NCI-H2171 (cell line): ENCODE measurements at places on chromosomes 2 and 18.

- DNase-seq = no peak
Observed at GRCh38 chr2:219059725-219060682, 717 bp downstream of the IHH start.

DNA sequence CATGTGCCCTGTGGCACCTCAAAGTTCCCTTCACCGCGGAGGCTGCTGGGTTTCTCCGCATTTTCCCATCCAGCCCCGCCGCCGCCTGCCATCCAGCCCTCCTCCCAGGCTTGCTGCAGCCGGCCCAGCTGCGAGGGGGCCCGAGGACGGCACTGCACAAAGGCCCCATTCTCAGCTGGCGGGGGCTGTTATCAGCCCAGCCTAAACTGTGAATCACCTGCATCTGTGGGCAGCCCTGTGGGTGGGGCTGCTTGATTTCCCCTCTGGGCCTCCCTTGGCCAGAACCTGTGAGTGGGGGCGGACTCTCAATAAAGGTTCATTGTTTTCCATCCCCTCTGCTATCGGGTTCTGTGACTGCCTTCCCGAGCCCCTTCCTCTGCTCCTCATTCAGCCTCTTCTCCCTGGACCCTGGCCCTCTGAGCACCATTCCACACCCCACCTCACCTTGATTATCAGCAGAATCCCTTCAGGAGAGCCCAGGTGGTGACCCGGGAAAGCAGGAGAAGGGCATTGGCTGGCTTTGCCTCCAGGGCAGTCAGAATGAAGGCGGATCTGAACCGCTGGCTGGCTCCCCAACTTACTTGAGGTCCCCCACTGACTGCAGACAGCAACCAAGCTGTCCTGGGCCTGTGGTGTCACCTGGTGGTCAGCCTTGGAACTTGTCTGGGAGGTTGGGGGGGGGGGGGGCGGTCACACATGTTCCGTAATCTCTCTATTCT, 204.5 kb downstream of the ZFP36L2 start:
- DNase-seq = no peak

DNA sequence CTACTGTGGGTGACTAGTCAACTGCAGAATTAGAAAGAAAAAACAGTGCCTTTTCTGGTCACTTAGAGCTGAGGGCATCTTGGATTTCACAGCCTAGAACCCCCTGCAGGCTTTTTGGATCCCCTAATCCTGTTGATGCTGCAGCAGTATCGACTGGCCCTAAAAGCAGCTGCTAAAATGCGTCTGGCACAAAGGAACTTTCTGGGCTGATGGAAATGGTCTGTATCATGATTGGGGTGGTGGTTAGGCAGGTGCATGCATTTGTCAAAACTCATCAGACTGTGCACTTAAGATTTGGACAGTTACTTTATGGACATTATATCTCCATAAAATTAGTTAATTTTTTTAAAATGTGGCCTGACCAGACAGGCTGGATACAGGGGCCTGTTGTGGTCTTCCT, 149.8 kb downstream of the KLHL29 start:
- DNase-seq = no peak

- no peak for DNase-seq
Observed at GRCh38 chr2:109268916-109269315, 139.9 kb downstream of the SH3RF3 start.

DNA sequence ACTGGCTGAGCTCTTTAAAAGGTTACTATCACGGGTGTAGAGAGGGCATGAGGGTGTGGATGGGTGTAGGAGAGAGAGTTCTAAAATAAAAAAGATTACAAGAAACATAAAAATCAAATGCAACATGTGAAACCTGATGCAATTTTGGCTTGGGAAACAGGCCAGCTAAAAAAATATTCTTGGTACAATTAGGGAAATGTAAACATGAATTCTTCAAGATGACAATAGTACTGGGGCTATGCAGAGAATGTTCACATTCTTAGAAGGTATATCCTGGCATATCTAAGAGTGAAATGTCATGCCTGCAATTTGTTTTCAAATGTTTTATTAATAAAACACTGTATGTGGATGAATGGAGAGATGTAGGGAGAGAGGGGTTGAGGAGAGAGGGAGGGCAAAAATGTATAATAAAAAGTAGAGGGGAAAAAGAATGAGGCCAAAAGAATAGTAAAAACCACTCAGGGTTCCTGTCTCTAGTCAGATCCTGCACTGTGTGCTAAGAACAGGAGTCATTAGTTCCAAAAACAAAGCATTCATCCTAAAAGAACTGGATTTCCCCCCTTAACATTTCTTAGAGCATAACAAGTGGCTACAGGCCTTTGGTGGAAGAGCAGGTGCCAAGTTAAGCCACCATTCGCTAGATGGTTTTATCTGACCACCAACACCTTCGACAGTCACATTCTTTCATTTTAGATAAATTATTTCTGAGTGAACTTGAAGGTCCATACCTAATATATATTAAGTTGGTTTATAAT, 77.3 kb downstream of the LPIN2 start:
- no peak for DNase-seq

DNA sequence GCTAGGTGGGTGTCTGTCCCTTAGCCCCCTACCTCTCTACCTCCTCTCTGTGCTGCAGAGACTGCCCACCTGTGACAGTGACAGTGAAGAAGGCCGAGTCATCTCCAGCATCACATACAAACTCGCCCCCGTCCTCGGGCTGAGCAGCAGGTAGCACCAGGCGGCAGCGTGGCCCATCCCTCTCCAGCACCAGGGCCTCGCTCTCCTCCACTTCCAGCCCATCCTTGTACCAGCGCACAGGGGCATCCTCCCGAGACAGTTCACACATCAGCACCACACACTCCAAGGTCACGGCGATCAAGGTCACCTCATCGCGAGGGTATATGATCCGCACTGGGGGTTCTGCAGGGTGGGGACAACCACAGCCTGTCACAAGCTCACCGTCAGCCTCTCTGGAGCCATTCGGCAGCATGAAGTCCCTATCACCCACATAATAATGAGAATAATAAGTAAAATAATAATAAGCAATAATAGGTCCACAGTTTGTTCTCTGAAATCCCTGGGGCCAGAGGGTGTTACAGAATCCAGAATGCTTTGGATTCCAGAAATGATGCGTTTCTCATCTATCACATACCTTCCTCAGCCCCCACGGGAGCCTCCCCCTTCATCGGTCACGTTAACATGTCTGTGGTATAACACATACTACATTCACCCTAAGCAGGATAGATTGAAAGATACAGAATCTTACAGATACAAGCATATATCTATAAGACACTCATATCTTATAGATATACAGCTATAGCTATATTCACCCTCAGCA, 12.0 kb downstream of the OBSL1 start:
- DNase-seq = no peak

DNA sequence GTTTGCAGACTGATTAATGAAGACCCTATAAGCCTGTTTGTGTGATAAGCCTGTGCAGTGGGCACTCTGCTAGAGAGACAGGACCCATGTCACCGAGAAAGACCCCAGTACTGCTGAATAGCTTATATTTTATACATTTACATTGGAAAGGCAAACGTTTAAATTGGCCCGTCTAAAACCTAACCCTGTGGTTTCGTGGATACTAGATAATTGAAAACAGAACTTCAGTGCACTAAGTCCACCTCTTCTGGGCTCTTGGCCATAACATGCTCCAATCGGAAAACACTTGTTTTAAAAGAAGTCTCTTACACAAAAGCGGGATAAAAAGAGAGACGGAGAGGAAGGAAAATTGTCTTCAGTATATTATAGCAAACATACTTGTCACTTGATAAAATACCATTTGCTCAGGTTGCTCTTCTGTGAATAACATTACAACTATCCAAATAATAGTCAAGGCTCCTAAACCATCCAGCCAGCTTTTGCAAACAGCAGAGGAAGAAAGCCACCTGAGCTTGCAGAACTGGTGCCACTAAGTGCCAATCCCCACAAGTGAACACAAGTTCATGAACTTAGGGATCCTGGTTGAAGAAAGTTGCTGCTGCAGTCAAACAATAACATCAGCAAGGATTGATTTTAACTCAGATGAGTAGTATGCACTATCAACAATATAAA, 218.4 kb upstream of the FN1 start:
- DNase-seq = no peak

- no peak for DNase-seq
Observed at GRCh38 chr2:148719941-148720436, 75.4 kb downstream of the EPC2 start.

DNA sequence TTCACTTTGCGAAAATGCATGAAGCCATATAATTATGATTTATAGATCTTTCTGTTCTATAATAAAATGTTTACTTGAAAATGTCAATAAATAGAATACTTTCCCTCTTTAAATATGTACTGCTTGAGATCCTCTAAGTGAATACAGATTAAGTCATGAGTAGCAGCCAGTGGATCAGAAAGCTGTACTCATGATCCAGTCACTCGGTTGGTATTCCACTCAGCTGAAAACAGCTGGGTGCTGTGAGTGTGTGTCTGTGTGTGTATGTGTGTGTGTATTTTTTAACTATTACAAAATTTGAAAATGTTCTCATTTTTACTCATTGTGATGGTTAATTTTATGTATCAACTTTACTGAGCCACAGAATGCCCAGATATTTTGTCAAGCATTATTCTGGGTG, 141.6 kb upstream of the CYP26B1 start:
- DNase-seq = no peak

GRCh38 chr2:10331027-10331701, 28.5 kb downstream of the HPCAL1 start:
- DNase-seq = peak; percentile 81

- DNase-seq = no peak
Observed at GRCh38 chr18:44742126-44742525, 61.4 kb downstream of the SETBP1 start.

- DNase-seq = no peak
Observed at GRCh38 chr2:134396493-134396892, 142.6 kb downstream of the MGAT5 start.

- DNase-seq = no peak
Observed at GRCh38 chr2:238409341-238410199, 17.2 kb upstream of the ASB1 start.

DNA sequence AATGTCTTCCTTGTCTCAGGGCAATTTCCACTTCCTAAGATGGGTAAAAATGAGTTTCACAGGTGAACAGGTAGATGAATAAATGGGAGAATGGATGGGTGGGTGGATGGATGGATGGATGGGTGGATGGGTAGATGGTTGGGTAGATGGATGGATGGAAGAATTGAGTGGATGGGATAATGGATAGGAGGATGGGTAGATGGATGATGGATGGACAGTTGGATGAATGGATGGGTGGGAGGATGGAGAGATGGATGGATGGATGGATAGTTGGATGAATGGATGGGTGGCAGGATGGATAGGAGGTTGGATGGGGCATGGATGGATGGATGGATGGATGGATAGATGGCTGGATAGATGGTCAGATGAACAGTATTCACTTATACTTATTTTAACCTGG, 90.9 kb downstream of the LRRC30 start:
- DNase-seq = no peak

DNA sequence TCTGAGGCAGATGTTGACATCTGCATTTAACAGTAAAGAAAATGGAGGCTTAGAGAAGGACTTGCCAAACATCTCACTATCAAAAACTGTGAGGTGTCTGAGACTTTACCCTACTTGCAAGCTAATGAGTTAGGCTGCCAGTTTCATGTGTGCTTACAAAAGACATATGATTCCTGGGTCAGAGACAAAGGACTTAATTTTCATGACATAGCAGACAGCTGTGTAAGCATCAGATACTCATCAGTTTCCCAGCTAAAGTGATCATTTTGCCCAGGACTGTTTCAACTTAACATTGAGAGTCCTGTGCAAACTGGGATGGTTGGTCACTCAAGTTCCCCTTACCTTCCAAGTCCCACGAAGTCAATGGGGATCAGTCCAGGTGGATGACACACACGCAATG, 18.9 kb upstream of the DAPL1 start:
- no peak for DNase-seq

- peak; percentile 24 for DNase-seq
Observed at GRCh38 chr2:165055082-165055851, 99.9 kb upstream of the SLC38A11 start.

GRCh38 chr2:191065785-191066184, 51.8 kb upstream of the STAT1 start:
- no peak for DNase-seq

DNA sequence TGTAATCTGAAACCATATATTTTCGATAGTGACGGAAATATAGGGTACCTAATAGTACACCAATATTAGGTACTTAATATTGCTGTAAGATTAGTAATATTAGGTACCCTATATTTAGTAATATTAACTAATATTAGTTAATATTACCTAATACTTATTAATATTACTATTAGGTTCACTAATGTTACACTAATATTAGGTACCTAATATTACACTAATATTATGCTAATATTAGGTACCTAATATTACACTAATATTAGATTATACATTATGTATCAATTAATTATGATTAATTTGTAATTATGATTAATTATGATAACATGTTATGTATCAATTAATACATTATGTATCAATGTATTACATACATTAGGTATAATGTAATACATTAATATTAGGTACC, 518.2 kb upstream of the LRATD1 start:
- no peak for DNase-seq

DNA sequence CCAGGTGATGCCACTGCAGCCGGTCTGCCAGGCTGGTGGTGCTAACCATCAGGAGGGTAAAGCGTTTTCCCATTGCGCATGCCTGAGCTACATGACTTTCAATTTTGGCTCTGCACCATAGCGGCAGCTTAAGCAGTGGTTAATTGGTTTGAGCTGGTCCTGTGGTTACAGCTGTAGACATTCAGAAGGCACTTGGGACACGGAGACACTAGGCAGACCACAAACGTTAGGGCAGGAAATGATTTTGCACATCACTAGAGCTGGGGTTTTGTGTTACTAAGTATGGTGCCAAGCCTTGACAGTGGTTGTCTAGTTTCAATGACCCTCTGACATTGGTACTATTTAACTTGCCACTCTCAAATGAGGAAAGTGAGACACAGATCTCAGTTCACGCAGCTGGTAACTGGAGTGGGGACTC, 28.9 kb upstream of the CNOT11 start:
- DNase-seq = no peak

GRCh38 chr2:69660637-69661036, 17.1 kb upstream of the AAK1 start:
- no peak for DNase-seq

DNA sequence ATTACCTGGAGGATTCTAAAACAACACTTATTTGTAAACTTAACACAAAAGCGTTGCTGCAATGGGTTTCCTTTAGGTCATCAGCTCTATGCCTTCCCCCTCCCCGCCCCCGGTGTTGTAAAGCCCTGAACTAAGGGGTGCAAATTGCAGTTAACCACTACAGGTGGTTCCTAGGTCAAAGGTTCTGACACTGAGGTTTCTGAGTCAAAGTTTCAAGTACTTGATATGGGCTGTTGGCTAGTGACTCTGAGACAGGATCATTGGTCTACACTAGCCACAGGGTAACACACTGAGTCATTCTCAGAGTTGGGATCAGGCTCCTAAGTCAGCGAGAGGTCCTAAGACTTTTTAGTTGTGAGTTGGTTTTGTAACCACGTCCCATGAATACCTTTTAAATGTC, 15.4 kb downstream of the IL1B start:
- DNase-seq = no peak

- DNase-seq = peak; percentile 14
Observed at GRCh38 chr2:215880970-215881369, 132.4 kb downstream of the MREG start.

DNA sequence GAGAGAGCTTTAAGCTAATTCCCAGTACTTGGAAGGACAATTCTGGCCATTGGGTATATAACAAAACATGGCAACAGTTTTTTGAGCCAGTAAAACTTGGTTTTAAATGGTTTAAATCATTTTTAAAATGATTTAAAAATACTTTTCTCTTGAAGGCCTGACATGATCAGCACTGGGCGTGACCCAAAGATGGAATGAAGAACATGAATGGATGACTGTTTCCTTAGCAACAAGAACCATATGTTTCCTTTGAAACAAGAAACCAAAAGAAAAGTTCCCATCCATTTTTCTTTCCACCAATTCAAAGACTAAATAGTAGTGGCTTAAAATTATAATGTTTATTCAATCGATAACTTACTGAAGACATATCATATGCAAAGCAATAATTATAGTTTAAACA, 348.3 kb upstream of the FIGN start:
- no peak for DNase-seq
